ENCODE measurements at places on chromosomes 12 and 14. TPM values are rescaled to one million over a fixed set of nuclear protein-coding genes. Genes with fewer than 3 reads are reported as not detected.

The PRR4 gene
- total RNA-seq, result 0.76 TPM

The TPPP2 gene
- not detected for total RNA-seq

The B4GALNT3 gene
- 0.49 TPM for total RNA-seq

The CIROP gene
- total RNA-seq, result not detected

The SPTB gene
- total RNA-seq, result 1.5 TPM

The TGM1 gene
- 0.89 TPM for total RNA-seq

The GPR132 gene
- 0.63 TPM for total RNA-seq

The TRHDE gene
- 0.02 TPM for total RNA-seq

The CFAP54 gene
- total RNA-seq, result 0.59 TPM

The MUCL1 gene
- not detected for total RNA-seq

The MRPL52 gene
- 217 TPM for total RNA-seq

Data from A549 treated with Mapracorat at 1 μM for 4 hours (cell line).